Progenitor cell of endocrine pancreas (in vitro differentiated cells): ENCODE measurements at places on chromosomes 11 and 22. TPM values are rescaled to one million over a fixed set of nuclear protein-coding genes. Genes with fewer than 3 reads are reported as not detected.

The DESI1 gene
- 37.4 TPM in 2 replicates for total RNA-seq

The RCOR2 gene
- 39.4 and 39.7 TPM in 2 replicates for total RNA-seq

DNA sequence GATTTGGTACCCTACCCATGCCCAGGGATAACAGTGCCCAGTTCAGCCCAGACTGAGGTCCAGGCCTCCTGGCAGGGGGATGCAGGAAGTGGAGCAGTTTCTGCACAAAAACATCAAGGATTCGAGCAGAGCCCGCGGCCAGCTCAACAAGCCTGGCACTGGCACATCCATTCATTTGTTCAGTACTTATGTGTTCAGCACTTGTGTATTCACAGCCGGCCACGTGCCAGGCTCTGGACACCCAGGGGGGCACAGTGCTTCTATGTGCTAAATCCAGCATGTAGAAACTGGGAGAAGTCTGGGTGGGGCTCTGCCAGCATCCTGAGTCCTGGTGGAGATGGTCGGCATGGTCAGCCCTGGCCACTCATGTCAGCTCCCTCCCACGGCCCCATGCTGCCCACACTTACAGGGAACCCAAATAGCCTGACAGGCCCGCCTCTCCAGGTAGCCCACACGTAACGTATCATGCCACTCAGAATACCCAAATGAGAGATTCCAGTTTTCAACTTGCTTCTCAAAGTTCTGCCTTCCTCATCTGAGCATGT lies 28.5 kb downstream of the LINC01488 start:
- H3K4me1 ChIP-seq: no peaks in the 10 kb centered on the region
- no peak overlapping the region for H3K27ac ChIP-seq
- no peak for DNase-seq
- H3K4me3 ChIP-seq: no peak overlapping the region
- H3K36me3 ChIP-seq: no peaks in the 10 kb centered on the region

DNA sequence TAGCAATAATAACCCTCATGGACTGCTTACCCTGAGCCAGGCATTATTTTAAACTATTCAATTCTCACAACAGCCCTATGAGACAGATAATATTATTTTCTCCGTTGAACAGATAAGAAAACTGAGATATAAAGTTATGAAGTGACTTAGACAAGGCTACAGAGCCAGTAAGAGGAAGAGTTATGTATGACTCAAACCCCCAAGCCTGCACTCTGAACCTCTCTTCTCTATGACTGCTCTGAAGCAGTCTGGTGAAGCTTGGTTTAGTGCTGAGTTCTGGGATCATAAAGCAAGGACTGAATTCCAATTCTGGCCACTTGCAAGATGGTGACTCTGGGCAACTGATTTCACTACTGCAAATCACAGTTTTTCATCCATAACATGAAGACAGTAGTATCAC lies 34.5 kb downstream of the TNKS1BP1 start:
- peak overlapping the region; percentile 8 for H3K27ac ChIP-seq
- peaks cover 23% of the 10 kb centered on the region for H3K4me1 ChIP-seq
- no peak for DNase-seq
- H3K27me3 ChIP-seq: no peaks in the 10 kb centered on the region
- peaks cover 2% of the 10 kb centered on the region for H3K36me3 ChIP-seq

- H3K36me3 ChIP-seq: no peaks in the 10 kb centered on the region
- H3K4me3 ChIP-seq: no peak overlapping the region
- peak; percentile 57 for DNase-seq
- peak overlapping the region; percentile 6 for H3K27ac ChIP-seq
These were observed 9.4 kb downstream of the IGSF9B start for GRCh38 chr11:133947321-133947756.

DNA sequence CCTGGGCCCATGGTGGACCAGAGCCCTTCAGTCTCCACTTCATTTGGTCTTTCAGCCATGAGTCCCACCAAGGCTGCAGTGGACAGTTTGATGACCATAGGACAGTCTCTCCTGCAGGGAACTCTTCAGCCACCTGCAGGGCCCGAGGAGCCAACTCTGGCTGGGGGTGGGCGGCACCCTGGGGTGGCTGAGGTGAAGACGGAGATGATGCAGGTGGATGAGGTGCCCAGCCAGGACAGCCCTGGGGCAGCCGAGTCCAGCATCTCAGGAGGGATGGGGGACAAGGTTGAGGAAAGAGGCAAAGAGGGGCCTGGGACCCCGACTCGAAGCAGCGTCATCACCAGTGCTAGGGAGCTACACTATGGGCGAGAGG lies 4.3 kb downstream of the ZBTB16 start:
- H3K36me3 ChIP-seq: peaks cover 11% of the 10 kb centered on the region
- H3K4me3 ChIP-seq: no peak overlapping the region
- no peak for DNase-seq
- peaks cover 2% of the 10 kb centered on the region for H3K27me3 ChIP-seq
- H3K27ac ChIP-seq: no peak overlapping the region
- peaks cover 10% of the 10 kb centered on the region for H3K4me1 ChIP-seq

GRCh38 chr11:35056391-35057093 lies 82.4 kb upstream of the CD44 start:
- DNase-seq: no peak
- H3K4me3 ChIP-seq: no peak overlapping the region
- H3K27ac ChIP-seq: no peak overlapping the region
- H3K36me3 ChIP-seq: no peaks in the 10 kb centered on the region

- H3K27me3 ChIP-seq: no peaks in the 10 kb centered on the region
- DNase-seq: no peak
- no peak overlapping the region for H3K27ac ChIP-seq
- H3K4me3 ChIP-seq: no peak overlapping the region
- peaks cover 32% of the 10 kb centered on the region for H3K36me3 ChIP-seq
- no peaks in the 10 kb centered on the region for H3K4me1 ChIP-seq
These were observed 99.6 kb downstream of the KIAA1671 start for GRCh38 chr22:25051983-25052710.

DNA sequence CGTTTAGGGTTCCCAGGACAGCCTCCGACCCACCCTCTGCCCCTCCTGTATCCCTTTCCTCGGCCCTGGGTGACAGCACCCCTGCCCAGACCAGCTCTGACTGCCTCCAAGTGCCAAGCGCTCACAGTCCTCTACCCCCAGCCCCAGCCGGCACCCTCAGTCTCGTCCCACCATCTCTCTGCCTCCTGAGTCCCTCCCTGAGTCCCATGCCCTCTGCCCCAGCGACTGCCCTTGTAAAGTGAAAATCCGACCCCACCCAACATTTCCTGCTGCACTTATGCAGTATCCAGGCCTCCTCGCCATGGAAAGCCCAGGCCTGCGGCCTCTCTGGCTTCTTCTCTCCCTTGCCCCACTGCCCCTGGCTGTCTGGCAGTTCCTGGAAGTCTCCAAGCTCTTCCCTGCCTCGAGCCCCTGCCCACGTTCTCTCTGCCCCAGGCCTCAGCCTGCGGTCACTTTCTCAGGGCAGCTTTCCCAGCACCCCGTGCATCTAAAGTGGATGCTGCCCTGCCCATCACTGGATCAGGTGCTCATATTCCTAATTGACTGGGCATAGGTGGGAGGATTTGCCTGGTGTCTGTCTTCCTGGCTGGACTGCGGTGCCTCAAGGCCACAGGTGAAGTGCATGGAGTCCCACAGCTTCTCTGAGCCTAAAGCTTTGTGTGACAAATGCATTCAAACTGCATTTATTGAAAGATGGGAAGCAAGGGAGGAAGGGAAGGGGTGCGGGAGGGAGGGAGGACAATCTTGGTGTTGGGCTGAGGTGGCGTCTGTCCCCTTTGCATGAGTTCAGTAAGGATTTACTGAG lies 17.7 kb upstream of the IL2RB start:
- H3K27ac ChIP-seq: peak overlapping the region; percentile 35
- peaks cover 10% of the 10 kb centered on the region for H3K4me1 ChIP-seq
- H3K4me3 ChIP-seq: no peak overlapping the region
- no peak for DNase-seq
- peaks cover 12% of the 10 kb centered on the region for H3K27me3 ChIP-seq

DNA sequence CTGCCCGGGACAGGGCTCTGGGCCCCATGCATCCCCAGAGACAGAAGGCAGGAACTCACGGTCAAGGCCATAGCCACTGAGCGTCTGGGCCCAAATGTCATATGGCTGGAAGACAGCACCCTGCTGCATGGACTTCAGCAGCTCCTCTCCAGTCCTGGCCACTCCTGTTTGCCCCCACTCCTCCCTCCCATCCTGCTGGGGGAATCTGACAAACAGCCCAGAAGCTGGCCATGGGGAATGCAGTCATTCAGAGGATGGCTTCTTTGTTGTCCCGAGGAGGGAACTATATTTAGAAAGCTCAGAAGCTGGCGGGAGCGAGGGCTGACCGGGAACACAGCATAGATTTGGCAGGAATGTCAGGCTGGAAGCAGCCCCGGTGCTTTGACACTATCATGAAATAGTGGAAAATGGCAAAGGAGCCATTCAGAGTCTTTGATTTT lies 35.0 kb downstream of the DKK3 start:
- DNase-seq: no peak
- peaks cover 11% of the 10 kb centered on the region for H3K36me3 ChIP-seq
- H3K27ac ChIP-seq: no peak overlapping the region
- peaks cover 2% of the 10 kb centered on the region for H3K4me1 ChIP-seq
- H3K27me3 ChIP-seq: no peaks in the 10 kb centered on the region
- no peak overlapping the region for H3K4me3 ChIP-seq

DNA sequence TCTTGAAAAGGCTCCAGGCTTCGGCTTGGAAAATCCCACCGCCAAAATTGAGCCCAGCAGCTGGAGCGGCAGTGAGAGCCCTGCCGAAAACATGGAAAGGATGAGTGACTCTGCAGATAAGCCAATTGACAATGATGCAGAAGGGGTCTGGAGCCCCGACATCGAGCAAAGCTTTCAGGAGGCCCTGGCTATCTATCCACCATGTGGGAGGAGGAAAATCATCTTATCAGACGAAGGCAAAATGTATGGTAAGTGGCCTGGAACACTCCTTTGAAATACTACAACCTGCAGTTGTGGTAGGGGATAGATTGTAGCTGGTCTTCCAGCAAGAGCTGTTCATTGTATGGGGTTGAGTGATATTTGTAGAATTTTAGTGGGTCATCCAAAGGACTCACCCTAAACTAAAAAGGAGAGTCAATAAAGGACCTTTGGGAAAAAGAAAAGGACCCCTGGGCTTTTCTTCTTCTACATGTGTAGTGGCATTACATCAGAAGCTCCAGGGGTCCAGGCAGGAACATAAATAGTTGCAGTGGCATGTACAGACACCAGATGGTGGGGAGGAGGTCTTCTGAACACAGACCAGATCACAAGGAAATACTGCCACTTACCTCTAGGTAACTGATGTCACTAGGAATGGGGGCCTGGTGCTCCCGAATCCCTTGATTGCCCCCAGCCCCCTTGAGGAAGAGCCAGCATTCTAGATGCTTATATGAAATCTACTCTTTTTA lies 90.1 kb downstream of the TEAD1 start:
- H3K4me1 ChIP-seq: peaks cover 32% of the 10 kb centered on the region
- no peaks in the 10 kb centered on the region for H3K27me3 ChIP-seq
- DNase-seq: no peak
- H3K27ac ChIP-seq: no peak overlapping the region
- peaks cover 13% of the 10 kb centered on the region for H3K36me3 ChIP-seq
- no peak overlapping the region for H3K4me3 ChIP-seq

DNA sequence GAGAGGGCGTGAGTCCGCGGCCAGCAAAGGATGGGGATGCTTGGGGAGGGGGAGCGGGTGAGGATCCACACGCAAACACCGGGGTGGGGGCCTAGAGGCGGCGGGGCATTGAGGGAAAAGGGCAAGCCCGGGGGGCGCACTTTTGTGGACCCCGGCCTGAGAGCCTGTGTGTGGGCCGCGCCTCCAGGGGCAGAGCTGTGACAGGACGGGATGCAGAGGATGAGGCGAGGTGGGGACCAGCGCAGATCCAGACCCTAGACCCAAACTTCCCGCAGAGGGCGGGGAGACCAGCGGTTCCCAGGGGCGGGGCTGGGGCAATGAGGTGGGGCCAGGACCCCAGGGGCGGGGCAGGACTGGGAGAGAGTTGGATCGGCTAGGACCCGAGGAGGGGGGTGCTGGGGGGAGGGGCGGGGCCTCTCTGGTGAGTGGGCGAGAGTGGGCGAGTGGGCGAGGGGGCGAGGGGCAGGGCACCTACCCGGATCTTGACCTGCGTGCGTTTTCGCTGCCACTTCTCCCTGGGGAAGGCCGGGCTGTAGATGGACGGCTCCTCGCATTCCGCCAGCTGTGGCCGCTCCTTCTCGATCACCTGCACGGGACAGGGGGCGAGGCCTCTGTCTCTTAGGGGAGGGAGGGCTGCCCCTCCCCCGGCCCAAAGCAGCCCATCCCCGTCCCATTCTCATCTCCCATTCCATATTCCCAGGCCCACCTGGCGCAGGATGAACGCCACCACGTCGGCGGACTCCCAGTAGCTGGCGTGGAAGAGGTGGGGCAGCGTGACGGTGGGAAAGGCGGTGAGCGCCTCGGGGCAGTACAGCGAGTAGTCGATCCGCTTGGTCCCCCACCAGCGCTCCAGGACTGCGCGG lies 10.6 kb downstream of the PITPNM1 start:
- no peak for DNase-seq
- no peak overlapping the region for H3K27ac ChIP-seq
- H3K4me3 ChIP-seq: no peak overlapping the region
- peaks cover 4% of the 10 kb centered on the region for H3K36me3 ChIP-seq
